Cortex of kidney (tissue), 1 donor: ENCODE measurements at places on chromosomes 1 and 21.

DNA sequence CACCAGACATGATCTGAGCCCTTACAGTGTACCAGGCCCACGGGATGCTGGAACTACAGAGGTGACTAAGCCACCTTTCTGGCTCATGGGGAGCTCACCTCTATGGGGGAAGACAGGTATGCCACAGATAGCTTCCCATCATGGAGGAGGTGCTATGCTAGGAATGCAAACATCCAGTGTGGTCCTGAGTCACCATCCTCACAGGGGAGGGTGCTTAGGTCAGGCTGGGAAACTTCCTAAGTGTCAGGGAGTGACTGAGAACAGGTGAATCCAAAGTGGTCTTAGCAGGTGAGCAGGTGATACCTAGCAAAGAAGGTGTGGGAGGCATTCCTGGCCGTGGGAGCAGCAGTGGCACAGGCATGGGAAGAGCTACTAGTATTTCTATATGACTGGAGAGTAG is 8.6 kb upstream of the RASSF5 start:
- no peak for DNase-seq

DNA sequence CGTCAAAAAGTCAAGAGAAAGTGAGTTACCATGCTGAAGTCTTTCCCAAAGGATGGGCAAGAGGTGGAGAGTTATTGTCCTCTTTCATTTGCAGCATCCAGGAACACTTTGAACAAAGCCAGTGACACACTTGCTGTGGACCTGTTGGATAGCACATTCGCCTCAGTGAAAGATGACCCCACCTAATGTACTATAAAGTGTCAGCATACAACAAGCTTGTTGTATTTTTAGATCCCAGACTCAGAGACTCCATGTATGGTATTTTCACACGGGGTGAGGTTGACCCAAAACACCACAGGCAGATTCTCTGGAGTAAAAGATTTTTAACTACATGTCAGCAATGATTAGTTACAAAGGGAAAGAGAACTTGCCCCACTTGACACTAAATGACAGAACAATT is 273.8 kb downstream of the PTBP2 start:
- no peak for DNase-seq

GRCh38 chr1:203408486-203409481 is 57.9 kb upstream of the FMOD start:
- no peak for DNase-seq

GRCh38 chr1:8120693-8121260 is 94.7 kb upstream of the ERRFI1 start:
- no peak for DNase-seq

GRCh38 chr21:43690346-43690745 is 28.6 kb upstream of the PDXK start:
- DNase-seq: no peak

DNA sequence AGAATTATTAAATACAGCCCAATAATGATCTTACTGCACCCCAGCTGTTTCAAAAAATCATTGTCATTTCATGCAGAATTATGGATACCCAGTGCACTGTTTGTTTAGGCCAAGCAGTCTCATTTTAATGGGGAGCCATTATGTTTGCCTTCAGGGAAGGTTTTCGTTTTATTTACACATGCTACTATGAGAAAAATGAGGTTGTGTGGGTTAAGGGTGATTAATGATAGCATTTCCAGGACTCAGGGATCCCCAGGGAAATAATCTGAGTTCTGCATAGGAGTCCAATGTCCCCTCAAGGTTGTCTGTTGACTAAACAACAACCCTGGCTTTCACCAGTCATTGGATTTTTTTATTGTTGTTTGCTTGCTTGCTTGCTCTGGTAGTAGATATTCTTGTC is 71.0 kb upstream of the ZP4 start:
- no peak for DNase-seq

DNA sequence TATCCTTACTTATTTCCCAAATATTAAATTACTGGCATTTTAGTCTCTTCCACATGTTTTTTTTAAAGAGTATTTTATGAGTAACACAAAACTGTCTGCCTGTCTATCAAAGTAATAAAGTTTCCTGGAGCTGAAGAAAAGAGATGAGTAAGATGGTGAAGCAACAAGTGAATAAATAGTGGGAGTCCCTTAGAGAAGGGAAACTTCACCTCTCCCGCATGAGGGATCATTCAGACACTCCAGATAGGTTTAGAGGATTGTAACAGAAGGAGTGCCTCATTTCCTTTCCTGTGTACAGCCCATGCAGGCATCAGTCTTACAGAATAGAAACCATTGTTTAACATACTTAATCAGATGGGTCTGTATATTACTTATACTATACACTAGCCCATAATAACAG is 205.7 kb downstream of the USP25 start:
- no peak for DNase-seq

GRCh38 chr1:71668065-71668464 is 587.2 kb upstream of the ZRANB2 start:
- DNase-seq: no peak

GRCh38 chr1:100719490-100719889 is at the start of gene VCAM1:
Gene VCAM1 (plus strand): TSS chr1:100719742. CDS start chr1:100719861, 119 bp downstream.
- no peak for DNase-seq

DNA sequence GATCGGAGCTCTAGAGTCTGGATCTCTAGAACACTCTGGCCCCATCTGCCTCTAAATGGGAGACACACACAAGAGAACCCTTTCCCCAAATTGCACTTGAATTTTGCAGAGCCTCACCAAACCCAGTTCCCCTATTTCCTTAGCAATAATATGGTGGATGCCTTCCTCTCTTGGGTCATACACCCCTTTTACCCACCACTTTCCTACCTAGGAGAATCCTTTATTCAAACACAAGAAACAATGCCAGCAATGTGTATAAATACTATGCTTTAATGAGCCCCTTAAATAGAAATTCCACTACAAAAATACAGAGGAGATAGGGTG is 760 bp upstream of the SF3B4 start:
- no peak for DNase-seq

GRCh38 chr1:109923131-109923945 is 12.7 kb downstream of the CSF1 start:
- DNase-seq: no peak

- no peak for DNase-seq
Measured at GRCh38 chr1:38476850-38477178, 382.8 kb downstream of the RRAGC start.

DNA sequence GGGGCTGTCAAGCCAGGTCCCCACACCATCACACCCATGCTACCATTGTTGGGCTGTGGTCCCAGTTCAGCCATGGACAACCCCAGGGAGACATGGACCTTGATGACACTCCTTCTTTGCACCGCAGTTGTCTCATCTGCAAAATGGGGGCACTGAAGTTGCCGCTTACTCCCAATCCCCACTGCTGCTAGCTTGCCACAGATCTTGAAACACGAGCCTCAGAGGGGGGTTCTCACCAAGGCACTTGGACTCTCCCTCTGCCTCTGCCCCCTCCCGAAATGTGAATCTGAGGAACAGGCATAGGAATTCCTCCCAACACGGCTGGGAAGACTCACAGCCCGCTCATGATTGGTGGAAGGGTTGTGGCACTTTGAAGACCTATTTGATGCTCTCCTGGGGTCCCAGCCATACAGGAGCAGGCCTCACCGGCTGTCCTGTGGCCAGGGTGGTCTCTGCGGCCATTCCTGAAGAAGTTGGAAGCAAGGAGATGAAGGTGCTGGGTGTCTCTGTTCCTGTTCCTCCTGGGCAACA is 31.1 kb downstream of the RUNX3 start:
- no peak for DNase-seq

DNA sequence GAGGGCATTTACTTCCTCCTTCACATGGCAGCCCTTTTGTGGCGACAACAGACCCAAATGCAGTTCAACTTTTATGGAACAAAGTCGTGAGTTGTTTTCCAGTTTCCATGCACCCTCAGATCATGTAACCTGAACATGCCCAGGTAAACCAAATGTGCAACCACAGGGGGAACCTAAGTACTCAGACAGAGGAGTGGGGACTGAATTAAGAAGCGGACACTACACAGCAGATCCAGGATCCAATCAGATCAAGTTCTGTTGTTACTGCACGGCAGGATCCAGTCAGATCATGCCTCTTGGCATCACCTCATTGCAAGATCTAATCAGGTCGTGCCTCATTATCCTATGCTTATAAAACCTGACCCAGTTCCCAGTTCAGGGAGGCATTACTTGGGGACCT is 115.7 kb downstream of the MATN1 start:
- no peak for DNase-seq

GRCh38 chr1:239817276-239817675 is 274.4 kb upstream of the FMN2 start:
- DNase-seq: no peak

- no peak for DNase-seq
Measured at GRCh38 chr1:19400192-19400611, 85.1 kb downstream of the CAPZB start.

GRCh38 chr21:27034796-27035195 is 67.9 kb upstream of the ADAMTS5 start:
- no peak for DNase-seq

- DNase-seq: no peak
Measured at GRCh38 chr1:193014400-193014799, 44.8 kb downstream of the UCHL5 start.

DNA sequence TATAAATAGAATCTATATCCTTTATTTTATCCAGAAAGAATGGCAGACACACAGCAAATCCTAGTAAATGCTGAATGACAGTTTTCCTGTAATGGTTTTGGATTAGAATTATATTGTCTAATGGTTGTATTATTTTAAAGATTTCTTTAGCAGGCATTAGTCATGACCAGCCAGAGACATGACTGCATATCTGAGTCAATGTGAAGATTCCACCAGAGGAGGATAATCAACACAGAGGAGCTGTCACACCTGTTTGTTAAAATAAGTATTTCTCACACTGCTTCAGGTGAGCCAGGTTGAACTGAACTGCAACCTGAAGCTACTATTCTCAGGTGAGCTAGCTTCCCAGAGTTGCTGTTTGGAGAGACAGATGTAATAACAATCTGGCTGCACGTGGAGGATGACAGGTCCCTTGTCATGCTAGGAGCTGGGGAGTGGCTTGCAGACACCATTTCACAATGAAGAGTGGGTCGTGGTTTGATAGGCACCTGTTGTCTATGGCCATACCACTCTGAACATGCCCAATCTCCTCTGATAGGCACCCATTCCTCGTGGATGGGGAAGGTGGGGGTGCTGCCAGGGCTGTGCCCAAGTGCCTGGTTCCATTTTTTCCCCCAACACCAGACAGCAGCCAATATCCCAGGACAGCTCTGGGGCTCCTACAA is 94.3 kb downstream of the KCNJ6 start:
- no peak for DNase-seq

GRCh38 chr1:21677168-21677567 is 8.0 kb upstream of the RAP1GAP start:
- DNase-seq: no peak

DNA sequence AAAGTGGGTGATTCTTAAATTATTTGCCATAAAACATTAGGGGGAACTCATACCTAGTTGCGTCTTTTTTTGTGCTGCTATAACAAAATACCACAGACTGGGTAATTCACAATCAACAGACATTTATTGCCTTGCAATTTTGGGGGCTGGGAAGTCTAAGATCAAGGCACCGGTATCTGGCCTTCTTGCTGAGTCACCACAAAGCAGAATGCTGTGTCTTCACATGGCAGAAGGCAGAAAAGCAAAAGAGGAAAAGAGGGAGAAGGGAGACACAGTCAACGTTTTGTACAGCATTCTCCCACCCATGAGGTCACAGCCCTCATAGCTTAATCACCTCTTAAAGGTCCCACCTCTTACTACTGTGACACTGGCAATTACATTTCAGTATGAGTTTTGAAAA is 291.0 kb downstream of the CHRM3 start:
- no peak for DNase-seq

GRCh38 chr1:116911779-116912469 is 2.2 kb downstream of the PTGFRN start:
- no peak for DNase-seq

DNA sequence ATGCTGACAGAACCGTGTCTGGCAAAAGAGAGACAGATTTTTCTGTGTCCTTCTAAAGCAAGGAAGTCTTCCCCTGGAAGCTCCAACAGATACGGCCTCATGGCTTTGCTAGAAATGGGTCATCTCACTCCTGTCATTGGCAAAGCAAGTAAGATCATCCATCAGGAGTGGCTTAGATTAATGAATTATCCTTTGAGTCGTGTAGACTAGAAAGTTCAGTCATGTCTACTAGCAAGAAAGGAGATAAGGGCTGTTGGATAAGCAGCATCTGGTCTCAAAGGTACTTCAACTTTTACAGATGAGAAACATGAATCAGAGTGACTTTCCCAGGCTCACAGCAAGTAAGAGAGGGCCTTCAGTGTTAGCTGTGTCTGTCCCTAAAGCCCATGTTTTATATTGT is 3.4 kb upstream of the AGO3 start:
- no peak for DNase-seq

GRCh38 chr1:238001818-238002217 is 111.1 kb upstream of the ZP4 start:
- DNase-seq: no peak

DNA sequence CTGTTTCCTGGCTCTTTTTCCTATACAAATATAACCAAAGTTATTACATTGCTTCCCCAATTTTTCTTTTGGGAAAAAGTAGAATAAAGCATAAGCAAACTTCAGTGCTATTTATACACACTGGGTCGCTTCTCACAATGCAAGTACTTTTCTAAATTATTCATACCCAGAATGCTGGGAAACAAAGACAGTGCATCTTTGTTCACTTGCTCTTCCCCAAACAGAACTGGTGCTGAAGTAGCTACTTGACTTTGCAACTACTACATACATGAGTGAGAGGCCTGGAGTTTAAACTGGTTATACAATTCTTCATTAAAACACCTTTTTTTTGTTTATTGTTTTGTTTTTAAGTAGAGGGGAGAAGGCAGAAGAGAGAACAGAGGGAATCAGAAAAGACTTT is 40.2 kb downstream of the STX6 start:
- DNase-seq: no peak

- no peak for DNase-seq
Measured at GRCh38 chr1:184483101-184483683, 96.4 kb downstream of the C1orf21 start.

- no peak for DNase-seq
Measured at GRCh38 chr21:42160765-42161164, 58.2 kb upstream of the ABCG1 start.

- DNase-seq: no peak
Measured at GRCh38 chr1:205923651-205924459, 19.4 kb downstream of the SLC26A9 start.

DNA sequence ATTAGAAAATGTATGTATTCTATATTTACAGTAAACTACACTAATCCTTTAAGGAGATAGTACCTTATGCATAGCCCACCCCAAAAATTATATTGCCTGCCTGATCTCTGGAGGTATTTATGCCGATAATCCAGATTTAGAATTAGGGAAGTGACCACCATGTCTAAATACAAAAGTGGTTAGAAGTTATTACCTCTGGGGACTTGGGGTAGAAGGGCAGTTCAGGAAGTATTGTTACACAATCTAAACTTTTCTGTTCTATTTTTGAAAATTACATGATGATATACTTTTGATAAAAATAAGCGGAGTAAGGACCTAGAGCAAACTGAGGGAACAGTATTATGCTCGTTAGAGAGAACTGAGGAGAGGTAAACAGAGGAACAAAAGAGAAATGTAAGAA is 90.5 kb upstream of the ZP4 start:
- no peak for DNase-seq

GRCh38 chr1:227728059-227728891 is 6.8 kb downstream of the JMJD4 start:
- DNase-seq: no peak
